ENCODE measurements at places on chromosomes 1 and 21. TPM values are rescaled to one million over a fixed set of nuclear protein-coding genes. Genes with fewer than 3 reads are reported as not detected.

HRNR gene
- not detected for total RNA-seq

NBPF19 gene
- total RNA-seq: 22.9 TPM

GRCh38 chr1:179197690-179198297, 31.7 kb downstream of the ABL2 start:
- H3K27ac ChIP-seq: no peak overlapping the region
- no peaks in the 10 kb centered on the region for H3K36me3 ChIP-seq
- no peaks in the 10 kb centered on the region for H3K27me3 ChIP-seq
- peak; percentile 59 for DNase-seq

GRCh38 chr1:40258445-40258769, 371 bp downstream of the ZMPSTE24 start:
- peak overlapping the region; percentile 98 for H3K27ac ChIP-seq
- peak overlapping the region; percentile 99 for H3K4me3 ChIP-seq

- DNase-seq: no peak
- no peaks in the 10 kb centered on the region for H3K36me3 ChIP-seq
- H3K27ac ChIP-seq: no peak overlapping the region
- no peak overlapping the region for H3K4me3 ChIP-seq
These were observed 485.4 kb upstream of the USP24 start for GRCh38 chr1:55700359-55701130.

DNA sequence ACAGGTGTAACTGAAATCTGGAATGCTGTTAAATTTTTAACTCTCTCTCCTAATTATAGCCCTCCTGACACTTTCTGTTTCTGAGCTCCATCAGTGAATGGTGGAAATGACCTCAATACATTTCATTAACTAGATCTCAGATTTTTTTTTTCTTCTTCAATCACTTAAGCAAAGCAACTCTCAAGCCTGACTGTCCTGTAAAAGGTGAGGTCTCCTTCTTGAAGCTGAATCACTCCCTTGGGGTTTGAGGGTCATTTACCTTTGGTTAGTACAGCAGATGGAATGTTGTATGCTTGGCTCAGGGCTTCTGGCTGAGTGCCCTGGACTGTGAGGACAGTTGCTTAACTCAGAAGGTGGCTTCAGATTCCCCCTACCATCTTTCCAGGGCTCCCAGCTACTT, 518.7 kb downstream of the PTPRC start:
- no peak overlapping the region for H3K27ac ChIP-seq
- H3K36me3 ChIP-seq: no peaks in the 10 kb centered on the region
- H3K4me1 ChIP-seq: no peaks in the 10 kb centered on the region
- no peak overlapping the region for H3K4me3 ChIP-seq
- H3K27me3 ChIP-seq: no peaks in the 10 kb centered on the region

All from lower lobe of right lung (tissue), 2 donors.